Endodermal cell (in vitro differentiated cells): ENCODE measurements at places on chromosomes 3 and 15. TPM values are rescaled to one million over a fixed set of nuclear protein-coding genes. Genes with fewer than 3 reads are reported as not detected.

DNA sequence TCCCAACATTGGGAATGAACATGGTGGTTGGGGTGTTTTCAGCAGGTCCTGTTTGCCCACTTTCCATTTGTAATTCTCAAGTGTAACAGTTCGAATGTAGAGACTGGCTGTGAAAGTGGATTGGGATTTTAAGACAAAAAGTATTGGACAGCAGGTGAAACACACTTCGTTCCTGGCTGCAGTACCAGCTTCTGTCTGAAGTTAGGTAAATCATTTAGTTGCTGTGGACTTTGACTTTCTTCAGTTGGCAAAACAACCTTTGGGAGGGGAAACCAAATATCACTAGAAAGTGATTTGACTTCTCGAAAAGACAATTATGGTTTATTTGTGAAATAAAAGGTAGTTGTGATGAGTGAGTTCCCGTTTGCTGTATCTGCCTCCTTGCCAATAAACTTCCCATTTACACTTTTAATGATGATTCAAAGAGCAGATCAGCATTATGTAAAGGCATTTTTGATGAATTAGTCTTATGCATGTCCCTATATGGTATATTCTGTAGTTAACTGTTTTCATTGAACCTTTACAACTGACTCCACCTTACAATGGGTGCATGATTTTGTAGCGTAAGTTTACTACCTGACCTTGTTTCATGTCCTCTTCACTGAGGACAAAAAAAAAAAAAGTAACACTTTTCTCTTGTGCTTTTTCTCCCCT, 34.0 kb downstream of the FNDC3B start:
- H3K27ac ChIP-seq: no peak overlapping the region
- H3K4me3 ChIP-seq: no peak overlapping the region
- H3K27me3 ChIP-seq: no peaks in the 10 kb centered on the region
- H3K36me3 ChIP-seq: peaks cover 61% of the 10 kb centered on the region
- H3K4me1 ChIP-seq: peaks cover 14% of the 10 kb centered on the region

DNA sequence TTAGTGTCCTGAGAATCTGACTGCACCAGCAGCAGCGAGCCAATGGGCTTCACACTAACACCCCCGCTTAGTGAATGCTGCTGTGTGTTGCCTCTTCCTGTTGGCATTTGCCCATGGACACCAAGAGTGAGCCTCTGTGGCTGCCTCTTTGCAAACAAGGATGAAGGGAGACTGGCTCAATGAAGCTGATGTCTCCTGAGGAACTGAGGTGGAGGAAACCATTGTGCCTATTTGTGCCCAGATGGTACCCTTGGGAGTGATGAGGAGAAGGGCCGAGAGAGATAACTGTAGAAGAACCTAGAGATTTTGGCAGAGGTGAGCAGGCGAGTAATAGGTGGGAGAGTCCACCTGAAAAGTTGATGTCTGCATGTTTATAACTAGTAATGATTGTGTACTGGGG, 51.2 kb downstream of the IL20RB start:
- no peaks in the 10 kb centered on the region for H3K4me1 ChIP-seq
- no peaks in the 10 kb centered on the region for H3K36me3 ChIP-seq
- H3K27ac ChIP-seq: no peak overlapping the region
- H3K27me3 ChIP-seq: no peaks in the 10 kb centered on the region

DNA sequence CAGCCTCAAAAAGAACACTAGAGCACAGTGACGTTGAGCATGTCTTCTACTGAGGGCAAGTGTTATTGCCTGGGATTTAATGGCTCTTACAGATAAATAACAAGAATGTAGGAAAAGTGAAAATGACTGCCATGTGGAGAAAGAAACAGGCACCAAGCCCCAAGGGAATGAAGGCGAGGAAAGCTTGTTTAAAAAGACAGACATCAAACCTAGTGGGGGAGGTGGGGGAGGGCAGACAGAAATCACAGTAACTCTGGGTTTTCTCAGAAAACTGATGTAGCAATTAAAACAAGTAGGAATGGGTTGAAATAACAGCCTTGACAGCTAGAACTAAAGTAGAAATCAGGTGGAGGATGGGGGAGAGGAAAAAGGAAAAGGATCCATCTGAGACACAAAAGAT, 18.4 kb upstream of the LYZL4 start:
- no peaks in the 10 kb centered on the region for H3K27me3 ChIP-seq
- no peaks in the 10 kb centered on the region for H3K4me1 ChIP-seq
- H3K4me3 ChIP-seq: no peak overlapping the region
- H3K27ac ChIP-seq: no peak overlapping the region
- no peaks in the 10 kb centered on the region for H3K36me3 ChIP-seq

- H3K27ac ChIP-seq: no peak overlapping the region
- peak; percentile 54 for DNase-seq
- H3K27me3 ChIP-seq: no peaks in the 10 kb centered on the region
- H3K36me3 ChIP-seq: no peaks in the 10 kb centered on the region
These were observed 517.5 kb upstream of the UBE2E2 start for GRCh38 chr3:22685597-22685996.

GRCh38 chr3:178513546-178514380, 22.5 kb upstream of the KCNMB2 start:
- no peak for DNase-seq
- no peaks in the 10 kb centered on the region for H3K27me3 ChIP-seq
- no peaks in the 10 kb centered on the region for H3K36me3 ChIP-seq
- no peak overlapping the region for H3K4me3 ChIP-seq
- no peak overlapping the region for H3K27ac ChIP-seq

DNA sequence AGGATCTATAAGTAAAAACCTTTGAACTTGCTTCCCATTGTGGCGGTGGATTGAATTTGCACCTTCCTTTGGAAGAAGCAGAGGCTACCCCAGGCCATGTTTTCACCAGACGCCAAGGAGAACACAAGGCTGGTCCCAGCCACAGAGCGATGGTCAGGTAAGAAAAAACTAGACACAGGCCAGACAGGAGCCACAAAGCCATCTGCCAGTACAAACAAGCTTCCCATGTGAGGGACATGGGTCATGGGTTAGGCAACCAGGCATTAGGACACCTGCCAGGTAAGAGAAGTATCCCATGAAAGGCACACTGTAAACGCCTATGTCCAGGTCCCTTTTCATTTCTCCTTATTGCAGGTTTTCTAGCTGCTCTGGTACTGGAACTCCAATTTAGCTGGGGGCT, 190.2 kb downstream of the KLF13 start:
- no peaks in the 10 kb centered on the region for H3K36me3 ChIP-seq
- H3K27ac ChIP-seq: no peak overlapping the region
- H3K27me3 ChIP-seq: no peaks in the 10 kb centered on the region
- H3K4me3 ChIP-seq: no peak overlapping the region
- no peak for DNase-seq
- no peaks in the 10 kb centered on the region for H3K4me1 ChIP-seq

DNA sequence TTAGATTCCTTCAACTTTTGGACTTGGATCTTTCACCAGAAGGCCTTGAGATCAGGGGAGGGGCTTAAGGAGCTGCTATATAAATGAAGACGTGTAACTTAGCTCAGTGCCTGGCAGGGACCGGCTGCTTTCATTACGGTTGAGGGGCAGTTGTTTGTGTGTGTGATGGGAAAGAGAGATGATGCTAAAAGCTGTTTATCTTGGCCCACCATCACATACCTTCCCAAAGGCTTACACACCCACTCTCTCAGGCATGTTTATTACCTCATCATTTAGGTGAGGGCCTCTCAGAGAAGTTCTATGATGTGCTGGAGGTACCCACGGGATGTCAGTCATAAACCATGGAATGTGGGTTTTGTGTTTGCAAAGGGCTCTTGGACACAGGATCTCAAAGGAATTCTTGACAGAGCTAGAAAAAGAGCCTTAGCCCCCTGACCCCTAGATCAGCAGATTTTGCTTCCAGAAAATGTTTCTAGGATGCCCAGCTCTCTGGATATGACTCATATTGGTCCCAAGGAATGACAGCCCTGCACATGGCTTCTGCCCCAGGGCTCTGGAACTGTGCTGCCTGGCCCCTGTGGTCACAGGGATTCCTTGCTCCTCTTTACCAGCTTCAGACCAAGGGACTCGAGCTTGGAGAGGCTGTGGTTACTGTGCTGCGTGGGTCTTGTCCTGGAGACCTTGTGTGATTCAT, 15.9 kb upstream of the SMAD3 start:
- H3K36me3 ChIP-seq: no peaks in the 10 kb centered on the region
- H3K27me3 ChIP-seq: peaks cover 9% of the 10 kb centered on the region
- no peak overlapping the region for H3K4me3 ChIP-seq
- peaks cover 3% of the 10 kb centered on the region for H3K4me1 ChIP-seq
- DNase-seq: no peak

GRCh38 chr15:66170042-66170441, 83.5 kb downstream of the MEGF11 start:
- no peak for DNase-seq
- H3K4me1 ChIP-seq: no peaks in the 10 kb centered on the region
- no peaks in the 10 kb centered on the region for H3K27me3 ChIP-seq
- H3K4me3 ChIP-seq: no peak overlapping the region
- no peaks in the 10 kb centered on the region for H3K36me3 ChIP-seq
- no peak overlapping the region for H3K27ac ChIP-seq

GRCh38 chr15:78387246-78388037, 47.3 kb downstream of the CRABP1 start:
- DNase-seq: no peak
- no peaks in the 10 kb centered on the region for H3K4me1 ChIP-seq
- no peaks in the 10 kb centered on the region for H3K27me3 ChIP-seq
- no peak overlapping the region for H3K4me3 ChIP-seq
- no peak overlapping the region for H3K27ac ChIP-seq
- H3K36me3 ChIP-seq: no peaks in the 10 kb centered on the region

- H3K4me1 ChIP-seq: peaks cover 6% of the 10 kb centered on the region
- no peak overlapping the region for H3K4me3 ChIP-seq
- H3K27ac ChIP-seq: no peak overlapping the region
These were observed 89.7 kb downstream of the TP63 start for GRCh38 chr3:189720736-189721417.

DNA sequence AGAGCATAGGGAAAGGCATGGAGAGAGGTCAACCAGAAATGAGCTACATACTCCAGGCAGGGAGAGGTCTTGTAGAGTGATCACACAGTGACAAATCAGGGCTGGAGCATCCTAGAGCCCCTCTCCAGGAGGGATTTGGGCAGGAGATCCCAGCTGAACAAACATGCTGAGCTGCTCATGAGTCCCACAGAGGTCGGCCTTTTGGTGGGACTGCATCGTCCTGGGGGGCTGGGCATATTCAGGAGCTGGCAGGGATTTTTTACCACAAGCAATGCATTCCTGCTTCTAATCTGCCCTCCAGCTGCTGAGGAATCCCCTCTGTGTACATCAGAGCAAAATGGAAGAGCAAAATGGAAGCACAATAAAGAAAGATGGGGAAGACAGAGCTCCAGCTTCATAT, 94.9 kb downstream of the NTRK3 start:
- H3K27me3 ChIP-seq: peaks cover 30% of the 10 kb centered on the region
- H3K4me3 ChIP-seq: no peak overlapping the region
- no peak for DNase-seq
- no peaks in the 10 kb centered on the region for H3K36me3 ChIP-seq

- peak overlapping the region; percentile 22 for H3K27ac ChIP-seq
- DNase-seq: no peak
- no peaks in the 10 kb centered on the region for H3K27me3 ChIP-seq
These were observed 84.1 kb downstream of the LRIG1 start for GRCh38 chr3:66416556-66417304.

DNA sequence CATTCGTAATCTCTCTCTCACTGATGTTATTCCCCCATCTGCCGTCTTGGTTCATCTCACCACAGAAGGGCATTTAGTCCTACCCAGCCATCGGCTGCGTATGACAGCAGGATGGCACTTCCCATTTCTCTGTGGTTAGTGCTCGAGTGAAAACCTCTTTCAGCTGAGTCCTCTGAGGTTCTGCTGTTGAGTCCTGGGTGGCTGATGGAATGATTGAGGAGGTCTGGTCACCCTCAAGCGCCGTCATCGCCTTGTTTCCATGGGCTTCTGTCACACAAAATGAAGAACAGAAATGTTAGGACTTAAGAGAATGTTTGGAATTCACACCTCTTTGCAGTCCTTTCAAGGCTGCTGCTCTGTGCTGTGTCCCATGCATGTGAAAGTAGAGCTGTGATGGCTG, 9.4 kb upstream of the SACM1L start:
- H3K4me1 ChIP-seq: peaks cover 7% of the 10 kb centered on the region
- H3K4me3 ChIP-seq: no peak overlapping the region
- H3K27ac ChIP-seq: peak overlapping the region; percentile 40
- peaks cover 85% of the 10 kb centered on the region for H3K36me3 ChIP-seq

DNA sequence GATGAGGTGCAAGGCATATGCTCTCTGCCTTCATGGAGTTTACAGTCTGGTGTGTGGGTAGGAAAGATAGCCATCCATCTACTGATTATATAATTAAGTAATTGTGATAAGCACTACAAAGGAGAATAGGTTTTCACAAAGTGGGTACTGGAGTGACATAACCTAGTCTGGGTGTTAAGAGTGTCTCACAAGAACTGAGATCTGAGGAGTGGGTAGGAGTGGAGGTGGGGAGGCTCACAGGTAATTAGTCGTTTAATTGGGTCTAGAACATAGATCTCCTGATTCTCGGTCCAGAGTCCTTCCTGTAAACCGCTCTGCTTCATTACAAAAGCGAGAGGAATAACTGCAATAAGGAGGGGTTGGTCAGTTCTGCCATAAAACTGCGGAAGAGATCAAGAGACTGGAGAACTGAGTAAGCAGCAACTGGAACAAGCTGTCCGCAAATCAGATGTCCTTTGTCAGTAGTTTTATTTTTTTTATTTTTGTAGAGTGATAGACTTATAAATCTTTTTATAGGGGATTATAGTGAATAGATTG, 2.2 kb downstream of the NEO1 start:
- H3K27ac ChIP-seq: no peak overlapping the region
- peaks cover 13% of the 10 kb centered on the region for H3K4me1 ChIP-seq
- H3K36me3 ChIP-seq: no peaks in the 10 kb centered on the region
- H3K4me3 ChIP-seq: peak overlapping the region; percentile 87

GRCh38 chr3:51052562-51052961, 332.5 kb upstream of the MANF start:
- no peaks in the 10 kb centered on the region for H3K27me3 ChIP-seq
- H3K27ac ChIP-seq: no peak overlapping the region
- no peak for DNase-seq
- no peaks in the 10 kb centered on the region for H3K4me1 ChIP-seq
- H3K36me3 ChIP-seq: no peaks in the 10 kb centered on the region

- H3K4me3 ChIP-seq: no peak overlapping the region
- H3K27ac ChIP-seq: no peak overlapping the region
- peaks cover 3% of the 10 kb centered on the region for H3K4me1 ChIP-seq
- DNase-seq: peak; percentile 60
These were observed 171.8 kb upstream of the PROK2 start for GRCh38 chr3:71956716-71957115.

GRCh38 chr3:159186581-159186980, 384.7 kb downstream of the MFSD1 start:
- no peaks in the 10 kb centered on the region for H3K4me1 ChIP-seq
- no peak overlapping the region for H3K4me3 ChIP-seq
- no peak for DNase-seq
- H3K27me3 ChIP-seq: peaks cover 18% of the 10 kb centered on the region
- no peaks in the 10 kb centered on the region for H3K36me3 ChIP-seq

- no peak for DNase-seq
- H3K4me1 ChIP-seq: no peaks in the 10 kb centered on the region
- no peaks in the 10 kb centered on the region for H3K36me3 ChIP-seq
These were observed 238.8 kb upstream of the WNT5A start for GRCh38 chr3:55725681-55726500.

GRCh38 chr3:1190569-1190968, 97.7 kb downstream of the CNTN6 start:
- H3K27me3 ChIP-seq: no peaks in the 10 kb centered on the region
- H3K27ac ChIP-seq: no peak overlapping the region
- no peak for DNase-seq
- H3K36me3 ChIP-seq: no peaks in the 10 kb centered on the region
- H3K4me1 ChIP-seq: no peaks in the 10 kb centered on the region

The PYGO1 gene
- total RNA-seq: 0.73 to 3.0 TPM (median 2.5 TPM) in 3 replicates

The KLHL6 gene
- 0.36 and 0.40 TPM in 2 replicates for total RNA-seq

The ARPP21 gene
- total RNA-seq: not detected in 2 replicates

The SLC22A14 gene
- 0.20 TPM in 1 of 3 replicates, not detected in the others for total RNA-seq

The ZMYND10 gene
- total RNA-seq: 0.22 to 3.2 TPM (median 1.3 TPM) in 3 replicates

The PARP15 gene
- total RNA-seq: 0.18 and 0.27 TPM in 2 replicates

The AGTR1 gene
- 0.15 and 0.25 TPM in 2 replicates for total RNA-seq

The CACNA1D gene
- total RNA-seq: 2.2 to 3.8 TPM (median 3.7 TPM) in 3 replicates

The ANKRD34C gene
- total RNA-seq: not detected in 2 replicates

The MINAR1 gene
- 0.42 to 1.2 TPM (median 1.2 TPM) in 3 replicates for total RNA-seq
